Urothelium cell line (cell line): ENCODE measurements at places on chromosomes 7 and 10.

- no peak for DNase-seq
Measured at GRCh38 chr10:49742683-49743463, 19.2 kb downstream of the OGDHL start.

DNA sequence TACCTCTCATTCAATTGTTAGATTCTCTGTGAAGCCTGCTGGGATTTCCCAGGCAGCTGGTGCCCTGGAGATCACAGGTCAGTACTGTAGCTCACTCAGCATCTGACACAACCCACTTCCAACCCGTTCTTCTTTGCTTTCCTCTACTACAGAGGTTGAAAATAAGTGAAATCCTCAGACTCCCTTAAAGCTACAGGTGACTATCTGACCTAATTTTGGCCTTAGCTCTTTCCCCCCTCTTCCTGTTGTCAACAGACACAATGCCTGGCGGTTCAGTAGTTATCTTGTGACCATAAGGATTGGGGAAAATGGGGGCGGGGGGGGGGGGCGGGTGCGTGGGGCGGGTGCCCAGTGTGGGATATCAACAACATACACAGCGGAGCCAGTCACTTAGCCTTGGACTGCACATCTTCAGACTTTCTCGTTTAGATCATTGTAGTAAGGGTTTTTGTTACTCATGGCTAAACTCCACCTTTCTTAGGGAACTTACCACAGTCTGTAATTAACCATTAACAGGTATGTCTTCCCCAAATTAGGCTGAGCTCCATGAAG lies 37.8 kb downstream of the MTPN start:
- DNase-seq, result no peak

- DNase-seq, result no peak
Measured at GRCh38 chr10:114010316-114010715, 33.4 kb upstream of the ADRB1 start.

DNA sequence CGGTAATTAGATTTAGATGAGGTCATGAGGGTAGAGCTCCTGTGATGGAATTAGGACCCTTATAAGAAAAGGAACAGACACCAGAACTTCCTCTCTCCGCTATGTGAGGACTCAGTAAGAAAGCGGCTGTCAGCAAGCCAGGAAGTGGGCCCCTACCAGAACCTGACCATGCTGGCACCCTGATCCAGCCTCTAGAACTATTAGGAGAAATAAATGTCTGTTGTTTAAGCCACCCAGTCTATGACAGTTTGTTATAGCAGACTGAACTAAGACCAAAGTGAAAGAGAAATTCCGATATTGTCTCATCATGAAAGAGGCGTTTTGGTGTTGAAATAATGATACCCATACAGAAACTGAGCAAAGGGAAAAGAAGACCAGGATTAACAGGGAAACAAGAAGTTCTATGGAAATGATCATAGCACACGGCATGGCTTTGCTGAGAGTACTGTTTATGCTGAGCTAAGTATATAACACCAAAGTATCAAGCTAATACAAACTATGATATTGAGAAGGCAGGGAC lies 9.2 kb downstream of the CLEC2L start:
- no peak for DNase-seq

GRCh38 chr10:119494236-119495020 lies 48.1 kb downstream of the RGS10 start:
- no peak for DNase-seq

DNA sequence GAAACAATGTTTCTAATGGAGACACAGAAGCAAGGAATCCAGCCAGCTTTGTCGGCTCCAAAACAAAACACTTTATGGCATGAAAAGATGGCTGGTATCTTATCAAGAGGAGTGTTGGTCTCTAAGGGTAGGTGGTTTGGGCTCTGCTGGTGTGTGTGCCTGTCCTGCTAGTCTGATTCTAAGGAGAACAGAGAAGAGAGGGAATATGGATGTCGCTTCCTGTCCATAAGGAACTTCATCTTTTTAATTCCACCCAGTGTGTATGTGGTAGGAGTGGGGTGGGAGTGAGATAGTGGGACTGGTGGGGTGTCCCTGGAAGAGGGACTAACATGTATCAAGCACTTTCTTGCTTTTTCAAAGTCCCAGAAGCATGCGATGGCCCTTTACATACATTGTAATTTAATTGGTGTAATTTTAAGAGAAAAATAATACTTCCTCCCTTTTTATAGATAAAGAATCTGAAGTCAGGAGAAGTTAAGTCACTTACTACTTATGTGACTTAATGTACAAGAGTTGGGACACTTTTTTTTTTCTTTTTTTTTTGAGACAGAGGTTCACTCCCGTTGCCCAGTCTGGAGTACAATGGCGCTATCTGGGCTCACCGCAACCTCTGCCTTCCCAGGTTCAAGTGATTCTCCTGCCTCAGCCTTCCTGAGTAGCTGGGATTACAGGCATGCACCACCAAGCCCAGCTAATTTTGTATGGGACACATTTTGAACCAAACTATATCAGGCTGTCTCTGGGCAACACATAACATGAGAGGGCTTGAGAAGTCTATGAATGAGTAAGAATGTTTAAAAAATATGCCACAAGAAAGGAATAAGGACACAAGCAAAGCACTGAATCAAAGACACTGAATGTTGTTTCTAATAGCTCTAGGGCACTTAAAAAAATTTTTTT lies 18.8 kb downstream of the NT5C3A start:
- DNase-seq, result no peak

DNA sequence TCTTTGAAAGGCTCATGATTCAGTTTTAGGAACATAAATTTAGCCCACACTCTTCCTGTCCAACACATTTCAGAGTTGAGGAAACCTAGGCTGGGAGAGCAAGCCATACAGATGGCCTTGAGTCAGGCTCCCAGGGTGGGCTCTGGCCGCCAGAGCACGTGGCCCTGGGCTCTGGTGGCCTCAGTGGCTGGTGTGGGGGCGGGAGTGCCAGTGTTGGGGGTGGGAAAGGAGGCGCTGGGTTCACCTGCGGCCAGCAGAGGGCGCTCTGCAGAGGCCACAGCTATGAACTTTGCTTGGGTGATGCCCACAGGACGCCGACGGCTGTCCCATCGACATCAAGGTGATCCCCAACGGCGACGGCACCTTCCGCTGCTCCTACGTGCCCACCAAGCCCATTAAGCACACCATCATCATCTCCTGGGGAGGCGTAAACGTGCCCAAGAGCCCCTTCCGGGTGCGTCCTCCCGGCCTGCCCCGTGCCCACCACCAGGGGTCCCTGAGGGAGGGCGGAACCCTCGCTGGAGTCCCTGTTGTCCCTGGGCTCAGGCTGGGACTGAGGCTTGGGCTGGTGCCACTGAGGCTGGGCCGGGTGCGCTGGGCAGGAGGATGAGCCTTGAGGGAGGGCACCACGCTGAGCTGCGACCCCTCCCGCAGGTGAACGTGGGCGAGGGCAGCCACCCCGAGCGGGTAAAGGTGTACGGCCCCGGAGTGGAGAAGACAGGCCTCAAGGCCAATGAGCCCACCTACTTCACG lies 11.9 kb downstream of the FLNC start:
- peak; percentile 62 for DNase-seq

DNA sequence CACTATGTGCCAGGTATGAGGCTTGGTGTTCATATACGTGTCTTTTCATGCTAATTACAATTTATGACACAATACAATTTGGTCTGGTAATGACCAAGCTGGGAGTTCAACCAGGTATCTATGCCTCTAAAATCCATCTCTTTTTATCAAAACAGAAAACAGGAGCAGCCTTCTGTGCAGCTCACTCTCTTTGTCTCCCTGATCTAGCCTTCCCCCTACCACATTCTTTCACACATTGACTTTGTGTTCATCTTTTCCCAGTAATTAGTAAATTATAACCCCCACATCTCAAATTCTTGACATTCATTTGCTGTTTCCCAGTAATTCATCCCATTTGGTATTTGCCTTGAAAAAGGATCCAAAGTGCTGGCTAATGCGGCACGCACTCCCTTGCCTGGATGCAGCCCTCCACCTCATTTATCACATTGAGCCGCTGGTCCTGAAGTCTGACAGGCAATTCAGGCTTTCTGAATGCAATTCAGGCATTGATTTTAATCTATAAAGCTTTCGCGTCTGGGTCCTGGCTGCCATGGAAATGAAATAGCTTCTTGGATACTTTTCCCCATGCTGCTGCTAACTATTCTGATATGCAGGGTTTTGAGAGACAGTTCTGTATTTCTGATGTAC lies 112.5 kb upstream of the ANKRD1 start:
- no peak for DNase-seq

GRCh38 chr7:144454-144826 lies 47.9 kb upstream of the FAM20C start:
- DNase-seq, result no peak

DNA sequence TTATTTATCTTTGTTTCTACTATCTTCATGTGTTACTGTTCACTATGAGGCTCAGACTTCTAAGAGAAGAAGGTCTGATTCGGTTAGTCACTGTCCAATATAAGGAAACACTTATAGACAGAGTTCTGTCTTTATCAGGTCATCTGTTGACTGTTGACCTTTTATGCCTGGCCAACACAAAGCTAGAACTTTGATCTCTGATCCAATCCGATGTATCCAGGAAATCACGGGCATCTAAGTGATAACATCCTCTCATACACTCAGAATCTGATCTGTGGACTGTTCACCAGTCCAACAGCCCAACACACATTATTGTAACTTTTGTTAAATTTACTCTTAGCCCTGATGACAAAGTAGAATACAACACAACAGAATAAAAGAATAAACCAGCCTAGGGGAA lies 114.6 kb downstream of the SRI start:
- DNase-seq, result no peak

GRCh38 chr10:100901051-100901450 lies 11.7 kb upstream of the SLF2 start:
- DNase-seq, result no peak

GRCh38 chr7:116576350-116577319 lies 51.8 kb downstream of the CAV1 start:
- peak; percentile 56 for DNase-seq

GRCh38 chr7:127891144-127891543 lies 140.1 kb downstream of the LRRC4 start:
- DNase-seq, result no peak

- DNase-seq, result no peak
Measured at GRCh38 chr7:106313966-106314365, 29.2 kb upstream of the NAMPT start.

DNA sequence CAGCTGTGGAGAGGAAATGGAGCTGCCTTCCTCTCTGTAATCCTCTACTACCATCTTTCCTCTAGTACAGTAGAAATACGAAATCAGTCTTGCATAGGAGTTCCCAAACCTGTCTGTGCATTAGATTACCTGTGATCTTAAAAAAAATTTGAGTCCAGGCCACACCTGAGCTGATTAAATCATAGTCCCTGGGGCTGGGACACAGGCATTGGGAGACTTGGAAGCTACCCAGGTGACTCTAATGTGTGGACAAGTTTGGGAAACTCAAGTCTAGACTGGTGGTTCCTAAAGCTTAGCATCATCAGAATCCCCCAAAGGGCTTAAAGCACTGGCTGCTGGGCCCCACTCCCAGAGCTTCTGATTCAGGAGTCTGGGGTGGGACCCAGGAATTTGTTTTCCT lies 152.7 kb upstream of the GLI3 start:
- DNase-seq, result no peak

GRCh38 chr7:36986948-36987724 lies 262.8 kb upstream of the AOAH start:
- DNase-seq, result peak; percentile 85

DNA sequence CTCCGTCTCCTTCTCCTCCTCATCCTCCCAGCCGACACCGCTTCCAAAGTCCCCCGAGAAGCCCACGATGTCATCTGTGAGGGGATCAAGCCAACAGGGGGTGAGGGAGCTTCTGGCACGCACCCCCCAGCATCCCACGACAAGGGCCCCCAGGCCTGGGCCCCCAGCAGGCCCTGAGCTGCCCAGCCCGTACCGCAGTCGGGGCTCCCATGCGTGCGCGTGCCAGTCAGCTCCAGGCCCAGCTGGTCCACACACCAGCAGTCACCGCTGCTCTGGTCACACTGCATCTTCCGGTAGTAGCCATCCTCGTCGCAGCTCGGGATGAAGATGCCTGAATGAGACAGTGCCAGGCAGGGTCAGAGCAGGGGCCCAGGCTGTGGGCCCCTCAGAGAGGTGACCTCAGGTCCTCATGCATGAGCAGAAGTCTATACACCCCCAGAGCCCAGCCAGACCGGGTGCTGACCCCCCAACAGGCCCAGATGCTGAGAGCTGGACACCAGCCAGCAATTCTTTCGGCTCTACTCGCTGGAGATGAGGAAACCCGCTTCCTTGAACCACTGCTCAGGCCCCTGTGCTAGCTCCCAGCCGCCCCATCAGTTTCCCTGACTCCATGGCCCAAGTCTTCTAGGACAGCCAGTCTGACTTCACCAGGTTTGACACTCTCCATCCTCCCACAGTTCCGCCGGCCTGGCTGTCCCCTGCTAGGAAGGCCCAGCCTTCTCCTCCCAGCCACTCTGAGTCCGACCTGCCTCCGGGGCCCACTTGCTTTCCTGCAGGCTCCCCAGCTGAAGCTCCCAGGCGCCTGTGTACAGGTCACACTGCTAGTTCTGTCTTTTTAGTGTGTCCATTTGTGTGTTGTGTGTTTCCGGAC lies 25.3 kb downstream of the SPOCK2 start:
- no peak for DNase-seq

GRCh38 chr7:41706228-41706930 lies 3.5 kb upstream of the INHBA start:
- DNase-seq, result no peak

GRCh38 chr7:40922316-40922670 lies 780.6 kb downstream of the INHBA start:
- no peak for DNase-seq

GRCh38 chr10:71231206-71231605 lies 18.8 kb downstream of the UNC5B start:
- DNase-seq, result no peak

DNA sequence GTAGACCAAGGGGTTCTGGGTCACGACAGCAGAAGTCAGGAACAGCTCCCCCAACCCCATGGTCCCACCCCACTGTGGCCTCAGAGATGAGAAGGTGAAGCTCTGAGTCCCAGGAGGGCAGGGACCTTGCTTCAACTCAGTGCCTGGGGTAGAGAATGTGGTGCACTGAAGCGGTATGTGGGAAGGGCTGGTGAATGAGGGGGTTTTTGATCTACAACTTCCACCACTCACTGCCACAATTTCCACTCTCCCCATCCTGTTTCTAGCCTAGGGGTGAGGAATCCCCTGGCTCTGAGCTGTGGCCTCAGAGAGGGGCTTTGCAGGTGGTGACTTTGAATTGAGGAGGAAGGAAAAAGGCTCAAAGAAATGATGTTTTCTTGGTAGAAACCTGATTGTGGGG lies 44.9 kb upstream of the TOMM7 start:
- DNase-seq, result no peak

DNA sequence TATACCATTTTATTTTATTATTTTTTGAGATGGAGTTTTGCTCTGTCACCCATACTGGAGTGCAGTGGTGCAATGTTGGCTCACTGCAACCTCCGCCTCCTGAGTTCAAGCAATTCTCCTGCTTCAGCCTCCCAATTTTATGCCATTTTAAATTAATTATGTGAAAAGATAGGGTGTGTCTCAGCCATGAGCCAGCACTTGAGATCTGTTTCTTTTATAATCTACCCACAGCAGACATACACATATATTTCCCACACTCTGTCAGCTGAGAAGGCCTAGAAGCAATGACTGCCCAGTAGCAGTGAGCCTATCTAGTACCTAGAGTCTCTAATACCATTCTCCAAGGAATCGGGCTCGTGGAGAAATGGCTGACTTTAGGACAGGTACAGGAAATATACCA lies 70.5 kb downstream of the ADAM12 start:
- DNase-seq, result no peak

GRCh38 chr7:43164757-43165156 lies 52.3 kb downstream of the HECW1 start:
- peak; percentile 89 for DNase-seq
